ENCODE measurements at places on chromosomes 11 and 22.

- no peak for DNase-seq
Observed at GRCh38 chr11:34148504-34149165, 43.2 kb downstream of the NAT10 start.

DNA sequence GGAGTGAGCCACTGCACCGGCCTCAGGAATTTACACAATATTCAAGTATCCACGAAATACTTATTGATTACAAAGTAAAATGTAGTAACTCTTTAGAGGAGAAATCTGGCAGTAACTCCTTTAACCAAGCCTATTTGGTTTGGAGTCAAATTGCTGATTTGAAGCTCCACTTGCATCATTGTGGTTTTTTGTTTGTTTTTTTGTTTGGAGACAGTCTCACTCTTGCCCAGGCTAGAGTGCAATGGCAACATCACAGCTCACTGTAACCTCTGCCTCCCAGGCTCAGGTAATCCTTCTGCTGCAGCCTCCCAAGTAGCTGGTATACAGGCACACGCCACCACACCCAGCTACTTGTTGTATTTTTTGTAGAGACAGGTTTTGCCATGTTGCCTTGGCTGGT is 6.4 kb upstream of the QSER1 start:
- no peak for DNase-seq

GRCh38 chr22:45544588-45545170 is 42.0 kb downstream of the FBLN1 start:
- no peak for DNase-seq

- no peak for DNase-seq
Observed at GRCh38 chr22:46963672-46964545, 201.5 kb downstream of the TBC1D22A start.

- no peak for DNase-seq
Observed at GRCh38 chr22:30953206-30953605, 15.4 kb downstream of the MORC2 start.

DNA sequence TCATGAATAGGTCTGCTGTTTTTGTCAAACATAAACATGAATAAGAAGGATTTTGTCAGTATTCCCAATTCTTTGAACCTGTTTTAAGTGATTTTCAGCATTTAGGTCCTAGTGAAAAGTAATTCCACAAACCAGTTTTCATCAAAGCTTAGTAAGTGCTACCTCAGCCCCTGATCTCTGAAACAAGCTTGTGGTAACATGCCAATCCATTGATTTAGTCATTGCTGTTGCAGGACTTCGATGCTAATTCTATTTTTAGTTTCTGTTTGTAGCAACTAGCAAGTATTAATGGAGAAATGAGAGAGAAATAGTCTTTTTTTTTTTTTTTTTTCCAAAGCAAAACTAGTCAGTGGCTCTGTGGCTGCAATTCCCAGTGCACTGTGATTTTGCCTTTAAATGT is 91.4 kb downstream of the JRKL start:
- DNase-seq = no peak

- DNase-seq = no peak
Observed at GRCh38 chr22:45562537-45563361, 60.1 kb downstream of the FBLN1 start.

DNA sequence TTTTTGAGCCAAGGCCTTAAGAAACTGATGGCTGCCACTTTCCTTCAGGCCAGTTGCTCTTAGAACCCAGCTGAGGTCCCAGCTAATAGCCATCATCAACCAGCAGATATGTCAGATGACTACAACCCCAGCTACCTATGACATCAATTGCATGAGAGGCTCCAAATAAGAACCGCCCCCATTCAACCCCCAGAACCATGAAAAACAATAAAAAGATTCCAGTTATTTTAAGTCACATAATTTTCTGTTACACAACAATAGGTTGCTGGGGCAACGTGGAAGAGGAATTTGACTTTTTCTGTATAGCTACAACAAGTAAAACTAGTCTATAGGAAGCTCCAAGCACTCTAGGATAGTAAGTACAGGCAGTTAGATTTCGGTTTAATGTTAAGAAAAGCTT is 216.3 kb upstream of the MTNR1B start:
- no peak for DNase-seq

DNA sequence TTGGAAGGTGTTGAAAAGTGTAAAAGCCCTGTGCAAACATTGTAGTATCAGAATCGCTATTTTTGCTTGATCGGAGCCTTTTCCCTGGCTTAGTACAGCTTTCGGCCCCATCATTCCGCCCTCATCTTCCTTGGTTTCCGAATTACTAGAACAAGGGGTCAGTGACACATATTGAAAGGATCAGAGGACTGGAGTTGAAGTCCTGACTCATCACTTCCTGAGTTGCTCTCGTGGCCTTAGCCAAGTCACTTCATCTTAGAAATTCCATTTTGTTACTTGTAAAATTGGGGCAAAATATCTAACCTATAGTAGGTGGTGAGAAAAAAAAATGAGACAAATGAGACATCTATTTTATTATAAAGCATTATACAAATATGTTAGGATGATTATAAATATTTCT is 375.0 kb downstream of the NTM start:
- DNase-seq = no peak

- DNase-seq = no peak
Observed at GRCh38 chr11:69167130-69167915, 11.6 kb downstream of the SMIM38 start.

GRCh38 chr11:75239531-75240290 is 863 bp upstream of the TPBGL start:
- no peak for DNase-seq

DNA sequence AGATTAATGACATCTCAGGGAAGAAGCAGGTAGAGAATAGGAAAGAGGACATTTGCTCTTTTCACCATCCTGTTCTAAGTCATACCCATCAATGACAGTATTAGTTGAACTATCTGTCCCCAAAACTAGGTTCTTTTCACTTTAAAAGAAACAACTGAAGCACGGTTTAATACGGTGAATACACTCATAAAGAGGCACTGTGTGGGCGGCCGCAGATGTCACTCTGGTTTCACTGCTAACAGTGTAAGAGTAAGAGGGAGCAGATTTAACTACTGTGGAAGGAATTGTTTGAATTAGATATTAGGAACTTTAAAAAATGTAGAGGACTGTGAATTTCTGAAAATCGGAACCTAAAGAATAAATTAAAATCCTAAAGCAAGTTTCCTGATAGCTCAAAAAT is 49.5 kb downstream of the VSIG10L2 start:
- DNase-seq = no peak

DNA sequence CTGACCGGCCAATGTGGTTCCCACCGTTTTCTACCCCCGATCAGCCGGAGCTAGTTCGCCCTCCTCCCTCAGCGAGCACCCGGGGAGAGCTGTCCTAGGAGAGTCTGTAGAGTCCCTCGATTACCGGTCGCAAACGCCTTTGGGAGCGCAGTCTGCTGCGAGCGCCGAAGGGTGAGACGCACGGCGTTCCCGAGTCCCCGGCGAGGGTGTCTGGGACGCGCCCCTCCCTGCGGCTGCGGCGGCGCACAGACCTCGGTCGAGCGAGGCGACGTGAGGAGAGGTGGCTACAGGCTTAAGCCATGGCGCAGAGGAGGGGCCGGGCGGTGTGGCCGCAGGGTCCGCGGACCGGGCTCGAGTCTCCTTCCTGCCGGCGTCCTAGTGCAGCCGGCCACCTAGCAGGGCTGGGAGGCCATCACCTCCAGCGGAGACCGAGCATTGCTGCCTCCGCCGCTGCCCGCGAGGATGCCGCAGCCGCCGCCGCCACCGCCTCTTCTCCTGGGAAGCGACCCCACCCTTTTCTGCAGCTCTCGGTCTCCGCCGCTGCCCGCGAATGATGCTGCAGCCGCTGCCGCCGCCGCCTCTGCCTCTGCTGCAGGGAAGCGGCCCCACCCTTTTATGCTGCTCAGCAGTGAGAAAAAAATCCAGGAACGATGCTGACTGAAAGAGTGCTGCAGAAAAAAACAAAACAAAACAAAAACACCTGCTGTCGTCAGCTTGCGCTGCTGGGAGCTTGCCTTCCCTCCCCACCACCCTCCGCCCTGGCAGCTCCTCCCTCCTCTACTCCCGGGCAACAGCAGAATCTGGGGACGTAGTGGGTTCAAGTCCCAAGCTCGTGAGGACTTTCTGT is at the start of gene MAP6:
Gene MAP6, minus strand, starts transcription at position 588 of the 847 bp plus-strand sequence. CDS start 669 bp downstream, outside the sequence.
- no peak for DNase-seq

DNA sequence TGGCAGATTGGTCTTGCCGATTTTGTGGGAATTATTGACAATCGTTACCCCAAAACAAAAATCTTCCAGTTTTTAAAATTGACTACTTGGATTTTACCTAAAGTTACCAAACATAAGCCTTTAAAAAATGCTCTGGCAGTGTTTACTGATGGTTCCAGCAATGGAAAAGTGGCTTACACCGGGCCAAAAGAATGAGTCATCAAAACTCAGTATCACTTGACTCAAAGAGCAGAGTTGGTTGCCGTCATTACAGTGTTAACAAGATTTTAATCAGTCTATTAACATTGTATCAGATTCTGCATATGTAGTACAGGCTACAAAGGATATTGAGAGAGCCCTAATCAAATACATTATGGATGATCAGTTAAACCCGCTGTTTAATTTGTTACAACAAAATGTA is 37.2 kb downstream of the IGLL1 start:
- DNase-seq = no peak

DNA sequence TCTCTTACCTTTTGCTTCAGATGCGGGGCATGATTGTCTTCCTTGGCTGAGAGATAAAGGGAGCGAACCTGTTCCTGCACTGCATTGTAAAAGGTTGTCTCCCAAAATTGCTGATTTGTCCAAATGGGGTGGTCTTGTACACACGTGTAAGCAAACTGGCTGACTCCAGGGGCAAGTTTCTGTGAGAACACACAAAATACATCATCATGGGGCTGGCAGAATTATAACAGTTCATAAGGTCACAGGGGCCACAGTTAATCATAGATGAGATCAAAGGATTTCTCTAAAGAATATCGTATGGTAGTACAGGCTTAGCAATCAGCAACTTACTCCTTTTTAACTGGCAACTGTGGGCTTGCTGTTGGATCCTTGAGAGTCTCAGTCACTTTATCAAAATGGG is 194.3 kb downstream of the SWAP70 start:
- no peak for DNase-seq

GRCh38 chr11:132638423-132638822 is 893.9 kb downstream of the OPCML start:
- DNase-seq = no peak

GRCh38 chr11:118918686-118919280 is 6.9 kb downstream of the BCL9L start:
- DNase-seq = no peak

- no peak for DNase-seq
Observed at GRCh38 chr11:5992604-5993251, 5.9 kb upstream of the OR52L1 start.

GRCh38 chr11:104968355-104968855 is at the start of gene CASP4:
CASP4 (minus strand) TSS chr11:104968574; CDS start chr11:104968525, 49 bp downstream.
- no peak for DNase-seq

DNA sequence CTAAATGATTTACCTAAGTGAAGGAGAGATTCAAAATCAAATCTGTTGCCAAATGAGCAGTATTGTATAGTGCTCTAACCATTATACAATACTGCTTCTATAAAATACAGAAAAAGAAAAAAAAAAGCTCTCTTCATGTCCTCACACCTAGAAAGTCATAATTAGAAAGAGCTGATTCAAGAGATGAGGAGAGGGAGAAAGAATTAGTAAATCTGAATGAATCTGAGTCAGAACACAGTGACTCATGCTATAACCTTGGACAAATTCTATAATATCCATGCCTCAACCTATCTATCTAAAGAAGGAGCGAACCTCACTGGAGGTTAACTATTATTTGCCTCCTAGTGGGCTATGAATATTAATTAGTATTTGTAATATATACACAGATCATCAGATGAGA is 29.4 kb downstream of the AMBRA1 start:
- DNase-seq = no peak

- DNase-seq = no peak
Observed at GRCh38 chr22:35960854-35961253, 67.8 kb downstream of the RBFOX2 start.

DNA sequence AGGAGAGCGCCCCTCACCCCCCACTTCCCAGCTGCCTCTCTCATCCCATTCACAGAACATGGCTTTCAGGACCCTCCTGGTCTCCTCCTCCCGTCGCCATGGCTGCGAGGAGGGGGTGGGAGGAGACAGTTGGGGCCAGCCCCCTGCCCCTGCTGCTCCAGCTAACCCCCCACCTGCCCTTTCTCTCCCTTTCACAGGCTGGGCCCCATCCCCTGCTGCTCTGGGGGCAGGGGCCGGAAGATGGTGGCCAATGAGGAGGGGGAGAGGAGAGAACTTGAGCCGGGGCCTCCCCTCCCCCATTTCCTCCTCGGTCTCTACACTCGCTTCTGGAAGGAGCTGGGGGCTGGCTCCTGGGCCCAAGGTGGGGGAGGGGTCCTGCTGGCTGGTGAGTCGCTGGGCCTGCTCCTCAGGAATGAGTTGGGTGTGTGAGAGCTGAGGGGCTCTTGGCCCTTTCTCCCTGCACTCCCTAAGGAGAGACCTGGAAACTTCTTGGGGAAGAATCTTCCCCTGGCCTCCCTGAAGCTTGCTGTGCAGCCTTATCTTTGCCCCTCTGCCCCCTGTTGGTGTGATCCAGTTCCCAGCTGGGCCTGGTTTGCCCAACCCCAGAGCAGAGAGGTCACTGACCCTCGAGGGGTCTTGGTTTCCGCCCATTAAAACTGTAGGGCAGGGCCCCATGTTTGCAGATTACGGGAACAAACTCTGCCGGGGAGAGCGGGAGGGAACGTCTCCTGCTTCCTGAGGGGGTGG is 10.2 kb downstream of the YPEL4 start:
- no peak for DNase-seq

DNA sequence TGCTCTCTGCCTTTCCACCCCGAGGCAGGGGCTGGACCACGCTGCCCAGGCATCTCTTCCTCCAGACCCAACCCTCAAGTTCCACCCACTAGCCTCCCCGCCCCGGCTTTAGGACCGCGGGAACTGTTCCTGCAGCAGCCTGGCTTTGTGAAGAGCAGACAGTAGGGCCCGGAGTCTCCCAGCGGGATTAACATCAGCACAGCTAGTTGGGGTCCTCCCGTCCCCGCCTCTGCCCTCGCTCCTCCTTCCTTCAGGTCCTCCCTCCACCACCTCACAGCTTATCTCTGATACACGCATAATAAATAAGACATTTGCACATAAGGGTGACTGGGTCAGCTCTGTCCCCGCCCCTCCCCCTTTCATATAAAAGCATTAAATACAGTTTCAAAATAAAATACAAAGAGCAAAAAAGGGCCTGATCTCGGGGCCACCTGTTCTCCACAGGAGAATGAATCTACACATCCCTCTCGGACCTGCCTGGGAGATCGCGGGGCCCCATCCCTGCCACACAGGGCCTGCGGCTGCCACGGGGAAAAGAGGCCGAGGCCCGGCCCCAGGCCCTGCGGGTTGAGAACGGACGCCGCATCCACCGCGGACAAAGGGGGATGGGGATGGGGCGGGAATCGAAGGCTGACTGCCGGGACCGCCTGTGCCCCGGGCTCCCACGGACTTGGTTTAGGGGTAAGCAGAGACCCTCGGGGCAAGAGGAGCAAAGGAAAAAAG is 6.5 kb downstream of the ZFTA start:
- DNase-seq = no peak

DNA sequence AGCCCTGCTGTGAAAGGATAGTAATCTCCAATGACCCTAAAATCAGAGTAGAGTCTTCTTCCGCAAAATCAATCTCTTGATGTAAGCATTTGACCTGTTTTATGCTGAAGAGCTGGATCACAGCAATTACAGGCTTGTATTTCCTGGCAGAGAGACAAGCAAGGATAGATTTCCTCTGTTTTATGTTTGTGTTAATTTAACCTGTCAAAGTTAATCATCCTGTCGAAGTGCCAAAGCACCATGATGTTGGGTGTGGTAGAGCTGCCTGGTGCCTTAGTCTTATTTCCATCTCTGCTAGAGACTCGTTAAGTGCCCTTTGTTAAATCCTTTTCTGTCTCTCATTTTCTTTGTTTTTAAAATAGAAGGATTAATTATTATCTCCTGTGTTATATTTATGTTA is 248.1 kb downstream of the CNTN5 start:
- DNase-seq = no peak

All from activated effector memory CD4-positive, alpha-beta T cell treated with Interleukin-2 at 50 U/mL for 16 hours (primary cell).